ENCODE measurements at places on chromosomes 7 and 10.

DNA sequence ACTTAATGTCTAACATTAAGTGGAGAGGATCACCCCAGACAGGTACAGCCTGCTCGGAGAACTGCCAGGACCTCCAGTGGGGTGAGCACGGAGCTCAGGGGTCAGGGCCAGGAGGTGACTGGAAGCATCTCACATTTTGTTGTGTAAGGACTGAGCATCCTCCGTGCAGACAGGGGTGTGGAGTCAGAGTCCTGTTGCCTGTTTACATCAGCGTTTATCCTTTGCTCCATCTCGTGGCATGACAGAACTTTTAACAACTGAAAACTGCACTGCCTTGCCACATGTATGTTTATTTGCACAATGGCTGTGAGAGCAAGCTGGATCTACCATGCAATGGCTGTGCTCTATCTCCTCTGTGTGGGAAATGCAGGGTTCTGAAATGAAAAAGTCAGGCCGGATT, 175.4 kb upstream of the AKR1E2 start:
- no peak for DNase-seq

DNA sequence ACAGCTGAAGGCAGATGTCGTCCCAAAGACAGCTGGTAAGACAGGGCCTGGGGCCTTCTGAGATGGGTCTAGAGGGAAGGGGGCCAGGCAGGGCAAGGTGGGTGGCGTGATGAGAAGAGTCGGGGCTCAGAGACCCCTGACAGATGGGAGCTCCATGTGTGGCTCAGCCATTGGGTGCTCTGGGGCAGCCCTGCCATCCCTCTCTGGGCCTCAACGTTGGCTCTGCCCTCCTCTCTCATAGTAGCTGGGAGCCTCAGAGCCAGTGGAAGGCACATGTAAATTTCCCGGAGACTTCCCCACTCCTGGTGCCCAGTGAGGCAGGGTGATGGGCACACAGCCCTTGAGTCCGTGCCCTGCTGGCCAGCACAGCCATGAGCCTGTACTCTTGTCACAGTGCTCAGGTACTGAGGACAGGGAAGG, 1.8 kb downstream of the PPIF start:
- no peak for DNase-seq

GRCh38 chr7:142792593-142792992, 21.8 kb downstream of the PRSS2 start:
- no peak for DNase-seq

GRCh38 chr7:119572132-119572531, 700.8 kb upstream of the KCND2 start:
- no peak for DNase-seq

- no peak for DNase-seq
Observed at GRCh38 chr7:137142376-137142775, 201.2 kb downstream of the PTN start.

DNA sequence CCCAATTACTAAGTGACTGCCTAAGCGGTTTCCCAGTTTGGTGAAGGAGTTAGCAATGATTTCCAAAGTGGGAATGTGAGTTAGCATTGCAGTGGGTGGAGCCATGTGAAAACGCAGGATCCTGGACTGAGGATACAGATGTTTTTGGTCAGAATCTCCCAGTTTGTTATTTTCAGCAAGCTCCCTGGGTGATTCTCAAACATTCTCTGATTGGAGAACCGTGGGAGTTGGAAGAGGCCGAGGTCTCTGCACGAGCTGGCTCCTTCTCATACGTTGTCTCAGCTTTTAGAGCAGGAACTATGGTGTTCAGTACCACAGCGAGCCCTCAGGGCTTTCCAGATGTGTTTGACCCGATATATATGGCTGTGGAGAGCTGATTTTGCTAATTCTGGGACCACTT, 396.5 kb upstream of the NPVF start:
- DNase-seq: no peak

Measured in effector CD8-positive, alpha-beta T cell (primary cell).